Islet precursor cell (in vitro differentiated cells): ENCODE measurements at places on chromosomes 6 and 20.
A peak's percentile ranks its signal among the peaks of the same experiment; 100 is the strongest.

GRCh38 chr6:63663147-63663955 lies 27.7 kb downstream of the PHF3 start:
- no peak for DNase-seq

- no peak for DNase-seq
Measured at GRCh38 chr20:33811776-33812151, 616 bp downstream of the CHMP4B start.

GRCh38 chr20:51747182-51747911 lies 20.8 kb downstream of the ATP9A start:
- no peak for DNase-seq

GRCh38 chr6:89357390-89357789 lies 4.9 kb upstream of the UBE2J1 start:
- DNase-seq = no peak

DNA sequence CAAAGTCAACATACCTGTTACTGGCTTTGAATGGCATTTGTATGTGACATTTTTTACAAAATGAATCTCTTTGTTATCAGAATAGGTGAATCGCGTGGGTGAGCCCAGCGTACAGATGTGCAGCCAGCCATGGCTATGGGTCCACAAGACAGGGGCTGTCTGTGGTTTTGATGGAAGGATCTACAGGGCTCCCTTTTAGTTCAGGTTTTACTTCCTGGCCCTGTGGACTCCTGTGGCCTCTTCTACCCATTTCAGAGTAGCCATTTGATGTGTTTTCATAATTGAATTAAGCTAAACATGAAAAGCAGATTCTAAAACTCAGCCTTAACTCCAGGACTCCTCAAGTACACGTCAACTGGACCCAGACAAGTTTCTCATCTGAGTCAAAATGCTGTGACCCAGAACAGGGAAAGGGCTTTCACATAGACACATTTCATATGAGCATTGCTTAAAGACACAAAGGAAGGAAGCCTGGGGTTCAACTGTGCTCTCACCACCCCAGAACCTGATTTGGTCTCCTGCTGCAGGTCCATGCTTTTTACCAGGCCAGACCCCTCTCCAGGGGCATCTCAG lies 105.3 kb upstream of the NAA20 start:
- no peak for DNase-seq

DNA sequence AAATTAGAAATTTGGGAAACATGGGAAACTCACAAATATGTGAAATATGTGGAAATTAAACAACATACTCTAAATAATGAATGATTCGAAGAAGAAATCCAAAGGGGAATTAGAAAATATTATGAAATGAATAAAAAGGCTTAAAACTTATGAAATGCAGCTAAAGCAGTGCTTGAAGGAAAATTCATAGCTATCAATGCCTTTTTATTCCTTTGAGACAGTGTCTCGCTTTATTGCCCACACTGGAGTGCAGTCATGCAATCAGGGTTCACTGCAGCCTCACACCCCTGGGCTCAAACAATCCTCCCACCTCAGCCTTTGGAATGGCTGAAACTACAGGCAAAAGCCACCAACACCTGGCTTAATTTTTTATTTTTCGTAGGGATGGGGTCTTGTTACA lies 7.9 kb upstream of the TGIF2 start:
- no peak for DNase-seq

- DNase-seq = no peak
Measured at GRCh38 chr20:63117661-63118302, 98.1 kb downstream of the YTHDF1 start.

DNA sequence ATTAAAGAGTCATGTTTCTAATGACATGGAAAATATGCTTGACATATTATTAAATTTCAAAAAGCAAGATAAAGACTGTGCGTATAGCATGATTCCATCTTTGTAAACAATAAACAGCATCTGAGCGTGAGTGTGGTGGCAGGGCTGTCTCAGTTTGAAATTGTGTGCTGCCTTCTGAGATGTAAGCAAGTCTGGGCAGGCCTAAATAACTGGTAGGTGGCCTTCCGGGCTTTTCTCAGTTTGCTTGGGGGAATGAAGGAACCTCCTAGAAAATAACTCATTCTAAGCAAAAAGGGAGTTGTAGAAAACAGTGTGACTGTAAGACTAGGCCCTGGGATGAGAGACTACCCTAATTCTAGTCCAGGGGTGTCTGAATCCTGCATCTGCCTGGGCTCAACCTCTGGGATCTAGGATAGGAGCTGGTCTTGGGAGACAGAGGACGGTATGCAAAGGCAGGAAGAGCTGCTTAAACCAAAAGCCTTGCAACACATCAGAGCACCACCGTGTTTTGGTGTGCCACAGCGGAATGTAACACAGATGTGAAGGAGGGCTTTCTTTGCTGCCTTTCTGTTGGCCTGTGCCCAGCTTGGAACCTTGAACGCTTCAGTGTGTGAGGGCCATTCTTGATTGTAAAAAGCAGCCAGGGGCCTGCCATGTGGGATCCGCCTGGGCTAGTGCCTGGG lies 63.5 kb upstream of the L3MBTL3 start:
- DNase-seq = no peak

GRCh38 chr6:127221201-127221600 lies 45.5 kb upstream of the RNF146 start:
- no peak for DNase-seq

DNA sequence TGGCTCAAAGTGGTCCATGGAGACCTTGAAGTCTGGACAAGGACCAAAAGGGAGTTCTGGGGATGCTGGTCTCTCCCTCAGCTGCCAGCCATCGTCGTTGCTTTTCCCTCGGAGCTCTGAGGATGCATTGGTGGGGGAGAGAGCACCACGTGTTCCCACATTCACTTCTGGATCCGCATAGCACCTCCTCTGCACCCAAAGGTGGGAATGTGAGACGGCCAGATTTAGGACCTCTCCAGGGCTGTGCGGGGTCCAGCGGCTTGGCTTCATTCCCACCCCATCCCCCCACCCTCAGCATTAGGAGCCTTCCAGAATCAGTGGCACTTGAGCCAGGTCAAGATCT lies 1.1 kb downstream of the EPB41L1 start:
- no peak for DNase-seq

GRCh38 chr6:128519931-128520435 lies 416 bp downstream of the PTPRK start:
- no peak for DNase-seq

GRCh38 chr6:17001188-17001587 lies 100.7 kb upstream of the STMND1 start:
- no peak for DNase-seq

- no peak for DNase-seq
Measured at GRCh38 chr6:25670208-25670607, 18.2 kb downstream of the SCGN start.

- no peak for DNase-seq
Measured at GRCh38 chr6:162478192-162478671, 249.3 kb downstream of the PRKN start.

DNA sequence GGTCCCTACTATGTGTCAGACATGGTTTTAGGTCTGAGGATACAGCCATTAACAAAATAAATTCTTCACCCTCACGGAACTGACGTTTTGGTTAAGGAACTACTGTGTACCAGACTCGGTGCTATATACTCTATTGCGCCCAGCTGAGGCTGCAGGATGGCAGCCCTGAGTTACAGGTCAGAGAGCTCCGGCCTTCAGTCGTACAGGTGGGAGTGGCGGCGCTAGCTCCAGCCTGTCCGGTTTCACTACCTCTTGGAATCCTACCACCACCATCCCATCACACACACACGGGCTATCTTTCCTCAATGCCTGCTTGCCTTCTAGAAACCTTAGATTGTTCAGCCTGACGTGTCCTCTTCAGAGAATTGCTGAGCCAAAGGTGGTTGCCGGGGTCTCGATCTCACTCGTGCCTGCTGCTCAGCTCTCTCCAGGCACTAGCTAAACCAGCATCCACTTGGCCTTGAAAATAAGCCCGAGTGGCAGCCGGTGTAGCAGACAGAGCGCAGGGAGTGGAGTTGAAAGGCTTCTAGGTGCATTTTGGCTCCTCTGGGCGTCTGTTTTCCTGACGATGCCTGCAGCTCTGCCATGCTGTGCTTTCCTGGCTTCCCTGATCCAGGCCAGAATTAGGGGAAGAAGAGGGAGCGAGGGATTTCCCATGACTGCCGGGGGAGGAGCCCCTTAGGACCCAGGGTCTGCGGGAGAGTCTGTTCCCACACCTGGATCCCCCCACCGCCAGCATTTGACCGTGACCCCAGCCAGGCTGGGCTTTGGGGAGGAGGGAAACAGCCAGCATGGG lies 1.1 kb upstream of the TCF15 start:
- DNase-seq = no peak

- DNase-seq = no peak
Measured at GRCh38 chr20:62511915-62512610, 36.3 kb upstream of the GATA5 start.

- peak; percentile 69 for DNase-seq
Measured at GRCh38 chr6:163626073-163626867, 211.8 kb downstream of the QKI start.

DNA sequence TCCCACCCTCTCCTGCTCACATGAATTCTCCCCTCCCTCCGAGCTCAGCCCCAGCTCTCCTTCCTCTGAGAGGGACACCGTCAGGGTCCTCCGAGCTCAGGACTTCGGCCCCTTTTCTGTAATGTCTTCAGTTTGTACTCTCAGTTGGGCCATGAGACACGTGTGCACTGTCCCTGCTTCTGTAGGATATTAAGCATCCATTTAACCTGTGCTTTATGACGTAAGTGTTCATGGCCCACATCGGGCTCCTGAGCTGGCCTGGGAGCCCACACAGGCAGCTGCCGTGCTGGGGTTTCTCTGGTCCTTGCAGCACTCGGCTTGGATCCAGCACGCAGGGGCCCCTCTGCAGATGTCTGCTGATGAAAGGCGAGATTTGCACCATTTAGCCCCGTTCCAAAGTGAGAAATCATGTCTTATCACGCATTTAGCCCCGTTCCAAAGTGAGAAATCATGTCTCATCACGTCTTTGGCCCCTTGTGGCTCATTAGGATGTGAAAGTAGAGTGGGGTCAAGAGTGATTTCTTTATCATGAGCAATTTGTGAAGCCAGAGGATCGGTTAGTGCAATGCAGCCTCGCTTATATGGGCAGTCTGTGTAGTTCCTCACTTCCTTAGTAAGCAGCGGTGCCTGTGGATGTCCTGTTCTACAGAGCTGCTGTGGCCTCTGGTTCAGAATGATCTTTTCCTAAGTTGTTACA lies 25.3 kb downstream of the DUSP22 start:
- DNase-seq = no peak

GRCh38 chr20:40280616-40281015 lies 408.4 kb downstream of the MAFB start:
- no peak for DNase-seq

DNA sequence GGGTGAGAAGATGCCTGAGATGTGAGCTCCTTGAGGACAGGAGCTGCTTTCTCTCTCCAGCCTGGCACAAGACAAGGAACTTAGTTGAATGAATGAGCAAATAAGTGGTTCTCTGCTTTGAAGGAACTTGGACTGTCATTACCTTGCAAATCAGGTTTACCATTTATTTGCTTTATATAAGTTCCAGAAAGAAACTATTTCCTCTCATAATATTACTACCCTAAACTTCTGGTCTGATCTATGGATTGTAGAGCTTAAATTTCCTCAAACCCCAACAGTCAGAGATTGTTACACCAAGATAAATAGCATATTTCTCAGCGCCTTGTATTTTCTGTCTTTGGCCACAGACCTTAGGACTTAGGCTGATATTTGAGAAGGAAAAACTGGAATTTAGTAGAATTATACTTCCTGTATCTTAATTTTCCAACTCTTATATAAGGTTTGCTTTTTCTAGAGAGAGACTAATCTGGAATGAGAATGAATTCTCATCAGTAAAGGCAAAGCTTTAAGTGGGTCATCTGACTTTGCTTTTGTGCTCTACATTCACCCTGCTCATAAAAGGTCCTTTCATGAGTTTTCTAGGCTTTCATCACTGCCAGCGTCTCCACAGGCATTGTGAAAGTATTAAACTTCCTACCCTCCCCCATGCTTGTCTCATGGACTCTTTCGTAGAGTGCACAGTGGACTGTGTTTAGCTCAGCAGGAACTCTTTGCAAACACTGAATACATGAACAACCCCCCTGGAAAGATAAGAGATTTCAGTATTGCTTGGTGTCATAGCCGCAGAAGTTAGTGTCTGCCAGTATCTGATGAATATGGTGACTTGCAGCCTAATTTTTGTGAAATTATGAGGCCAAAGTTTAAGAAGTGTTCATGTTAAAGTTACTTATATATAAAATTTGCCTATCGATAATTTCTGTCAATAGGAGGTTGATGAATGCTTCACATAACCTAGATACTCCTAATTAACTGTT lies 74.0 kb downstream of the PTPRA start:
- DNase-seq = no peak

GRCh38 chr20:38170826-38171674 lies 6.0 kb upstream of the TGM2 start:
- peak; percentile 67 for DNase-seq

- no peak for DNase-seq
Measured at GRCh38 chr6:47934023-47934422, 152.2 kb downstream of the OPN5 start.

- DNase-seq = no peak
Measured at GRCh38 chr6:144660561-144661115, 375.5 kb downstream of the UTRN start.

DNA sequence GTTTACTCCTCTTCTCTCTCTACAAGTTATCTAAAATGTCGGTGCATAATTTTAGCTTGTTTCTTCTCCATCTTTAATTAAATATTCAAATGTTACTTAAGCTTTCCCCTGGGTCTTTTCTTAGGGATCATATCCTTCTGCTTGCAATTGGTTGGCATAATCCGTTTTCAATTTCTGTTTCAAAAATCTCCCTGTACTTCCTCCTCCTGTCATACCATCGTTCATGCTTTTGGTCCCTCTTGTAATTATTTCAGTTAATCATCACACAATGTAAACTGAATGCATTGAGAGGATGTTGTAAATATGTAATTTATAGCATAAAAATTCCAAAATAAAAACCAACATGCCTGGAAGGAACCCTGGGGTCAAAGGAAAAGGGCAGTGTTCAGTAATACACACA lies 189.2 kb upstream of the RAB32 start:
- no peak for DNase-seq

GRCh38 chr20:32792731-32793458 lies 26.9 kb upstream of the MAPRE1 start:
- no peak for DNase-seq

- no peak for DNase-seq
Measured at GRCh38 chr6:24888715-24889370, 46.9 kb downstream of the RIPOR2 start.

DNA sequence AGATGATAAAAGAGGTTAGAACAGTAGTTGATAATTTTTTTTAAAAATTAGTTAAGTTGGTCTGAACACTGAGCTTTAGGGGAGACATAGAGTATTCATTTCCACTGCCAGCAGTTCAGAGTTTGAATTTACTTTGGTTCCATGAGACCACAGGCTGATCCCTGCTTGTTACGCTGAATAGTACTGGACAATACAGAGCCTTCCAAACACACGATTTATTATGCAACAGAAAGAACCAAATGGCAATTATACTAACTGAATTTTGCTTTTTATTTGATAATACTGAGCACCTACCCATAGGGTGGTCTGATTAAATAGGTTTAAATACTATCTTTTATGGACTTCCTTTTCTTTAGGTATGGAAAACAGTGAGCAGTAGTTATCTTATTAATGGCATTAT lies 111.4 kb downstream of the POPDC3 start:
- no peak for DNase-seq
